Activated T-cell treated with anti-CD3 and anti-CD28 coated beads for 24 hours (primary cell): ENCODE measurements at places on chromosomes 6 and 20.
A peak's percentile ranks its signal among the peaks of the same experiment; 100 is the strongest.

DNA sequence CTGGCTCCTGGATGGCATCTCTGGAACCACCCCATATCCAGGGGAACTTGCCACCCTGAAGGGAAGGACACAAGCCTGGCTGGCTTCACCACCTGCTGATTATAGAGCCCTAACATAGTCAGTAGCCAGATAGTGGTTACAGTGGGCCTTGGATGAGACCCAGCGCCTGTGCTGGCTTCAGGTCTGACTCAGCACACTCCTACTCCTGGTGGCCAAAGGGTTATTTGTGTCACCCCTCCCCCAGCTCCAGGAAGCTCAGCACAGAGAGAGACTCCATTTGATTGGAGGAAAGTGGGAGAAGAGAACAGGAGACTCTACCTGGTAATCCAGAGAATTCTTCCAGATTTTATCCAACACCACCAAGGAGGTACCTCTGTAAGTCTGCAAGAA lies 12.8 kb downstream of the SNX14 start:
- DNase-seq: no peak

GRCh38 chr20:51187261-51187660 lies 164.4 kb upstream of the KCNG1 start:
- DNase-seq: no peak

DNA sequence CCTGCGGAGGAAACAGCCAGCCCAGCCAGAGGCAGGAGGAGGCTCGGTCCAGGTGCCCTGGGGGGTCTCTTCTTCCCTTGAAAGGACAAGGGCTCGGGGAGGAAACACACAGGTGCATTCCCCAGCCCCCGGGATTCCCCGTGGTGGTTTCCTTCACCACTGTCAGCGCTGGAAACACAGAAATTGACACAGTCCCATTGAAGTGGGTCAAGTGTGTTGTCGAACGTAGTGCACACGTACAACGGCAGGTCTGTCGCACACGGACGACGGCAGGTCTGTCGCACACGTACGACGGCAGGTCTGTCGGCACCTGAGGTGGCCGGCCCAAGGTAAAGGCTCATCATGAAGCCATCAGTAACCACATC lies 80.9 kb downstream of the DLL1 start:
- DNase-seq: no peak

- no peak for DNase-seq
These were observed 77.8 kb downstream of the ATG5 start for GRCh38 chr6:106247733-106248132.

GRCh38 chr20:38434770-38435554 lies at the start of gene SNHG17:
Gene SNHG17 (minus strand): TSS chr20:38435328.
- peak; percentile 81 for DNase-seq

DNA sequence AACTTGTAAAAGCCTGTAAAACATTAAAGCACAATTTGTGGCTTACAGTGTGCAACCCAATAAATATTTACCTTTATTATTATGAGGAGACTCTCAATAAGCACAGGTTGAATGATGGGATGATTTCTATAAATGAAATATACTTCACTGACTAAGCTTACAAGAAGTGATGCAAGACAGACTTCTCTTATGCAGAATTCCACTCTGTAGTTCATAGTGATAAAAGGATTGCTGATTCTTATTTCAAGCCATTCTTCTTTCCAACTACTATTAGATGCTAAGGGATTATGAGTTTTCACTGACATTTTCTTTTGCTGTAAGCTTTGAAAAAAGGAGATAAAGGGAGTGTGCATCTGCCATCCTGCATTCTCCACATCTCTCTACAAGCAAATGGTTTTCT lies 149.0 kb upstream of the ARG1 start:
- no peak for DNase-seq

DNA sequence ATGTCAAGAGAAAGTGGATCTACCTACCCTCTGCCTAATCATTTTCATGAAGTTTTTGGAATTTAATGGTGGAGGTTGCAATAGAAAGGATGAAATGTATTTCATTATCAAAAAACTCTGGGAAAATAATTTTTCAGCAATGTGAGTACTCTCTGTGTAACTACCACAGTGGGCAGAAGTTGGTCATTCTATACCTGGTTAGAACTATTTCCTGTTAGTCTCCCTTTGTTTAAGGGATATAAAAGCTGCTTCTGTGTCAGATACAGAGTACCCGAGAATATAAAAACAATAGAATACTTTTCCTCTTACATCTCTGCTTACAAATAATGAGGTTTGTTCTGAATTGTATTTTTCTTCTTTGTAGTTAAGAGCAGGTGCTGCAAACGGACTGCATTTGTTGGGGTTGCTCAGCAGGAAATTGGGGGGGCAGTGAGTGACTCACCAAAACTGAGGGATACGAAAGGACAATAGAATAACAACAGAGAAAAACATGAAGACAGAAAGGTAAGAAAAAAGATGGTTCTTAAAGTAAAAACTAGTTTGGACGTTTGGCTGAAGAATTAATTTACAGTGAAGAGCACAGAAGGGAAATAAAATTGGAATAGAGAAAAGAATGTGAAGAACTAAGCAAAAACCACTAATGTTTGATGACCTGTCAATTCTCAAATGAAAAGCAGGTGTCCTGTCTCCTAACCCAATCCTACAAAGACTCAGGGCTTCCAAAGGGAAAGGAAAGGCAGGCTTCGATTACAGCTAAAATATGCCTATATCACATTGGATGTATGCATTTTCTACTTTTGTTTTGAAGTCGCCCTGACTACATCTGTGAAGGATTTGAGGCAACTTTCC lies 703.1 kb downstream of the RFPL4B start:
- DNase-seq: no peak

- no peak for DNase-seq
These were observed 230.8 kb downstream of the LRFN2 start for GRCh38 chr6:40356242-40356910.

DNA sequence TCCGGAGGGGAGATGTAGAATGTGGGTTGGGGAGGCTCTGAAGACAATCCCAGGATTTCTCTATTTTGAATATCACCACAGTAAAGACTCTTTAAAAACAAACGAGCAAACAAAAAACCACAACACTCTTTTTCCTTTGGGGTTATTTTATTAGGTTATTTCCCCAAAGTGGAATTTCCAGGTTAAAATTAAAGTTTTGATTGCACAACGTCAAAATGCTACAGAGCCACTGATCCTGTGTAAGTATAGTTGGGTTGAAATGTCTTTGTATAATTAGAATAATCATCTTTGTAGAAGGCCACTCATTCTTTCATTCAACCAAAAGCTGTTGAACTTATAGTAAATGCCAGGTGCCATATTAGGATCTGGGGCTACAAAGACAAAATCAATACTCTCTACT lies 19.6 kb upstream of the PIM1 start:
- no peak for DNase-seq
